NCI-H2107 (cell line): ENCODE measurements at places on chromosomes 2 and 18.

DNA sequence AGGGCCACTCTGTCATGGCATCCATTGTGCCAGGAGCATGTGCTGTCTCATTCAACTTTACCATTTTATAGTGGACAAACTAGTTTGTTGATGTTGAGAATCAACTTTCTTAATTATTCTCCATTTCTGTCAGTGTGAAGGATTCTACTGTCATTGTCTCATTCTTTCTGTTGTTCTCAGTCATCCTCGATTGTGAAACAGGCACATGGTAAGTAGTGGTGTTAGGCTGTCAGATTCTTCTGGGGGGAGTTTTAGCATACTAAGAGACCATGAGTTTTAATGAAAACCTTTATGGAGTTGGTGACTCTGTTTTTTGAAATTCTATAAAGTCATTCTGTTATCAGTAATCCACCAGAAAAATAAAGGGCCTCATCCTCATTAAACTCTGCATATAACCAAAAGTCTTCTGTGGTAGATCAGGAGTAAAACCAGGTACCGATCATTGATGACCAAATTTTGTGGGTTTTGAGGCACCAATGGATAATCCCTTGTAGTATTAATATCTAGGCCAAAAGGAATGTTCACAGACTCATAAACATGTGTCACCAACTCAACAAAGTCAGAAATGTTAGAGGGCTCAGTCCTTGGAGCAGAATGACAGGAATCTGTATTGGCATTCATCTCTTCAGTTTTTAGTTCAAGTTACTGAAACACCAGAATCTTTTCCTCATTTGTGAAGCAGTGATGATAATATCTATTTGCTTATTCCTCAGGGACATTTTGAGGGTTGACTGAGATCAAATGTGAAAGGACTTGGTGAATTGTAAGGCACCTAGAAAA lies 73.2 kb downstream of the CERS6 start:
- no peak for DNase-seq

DNA sequence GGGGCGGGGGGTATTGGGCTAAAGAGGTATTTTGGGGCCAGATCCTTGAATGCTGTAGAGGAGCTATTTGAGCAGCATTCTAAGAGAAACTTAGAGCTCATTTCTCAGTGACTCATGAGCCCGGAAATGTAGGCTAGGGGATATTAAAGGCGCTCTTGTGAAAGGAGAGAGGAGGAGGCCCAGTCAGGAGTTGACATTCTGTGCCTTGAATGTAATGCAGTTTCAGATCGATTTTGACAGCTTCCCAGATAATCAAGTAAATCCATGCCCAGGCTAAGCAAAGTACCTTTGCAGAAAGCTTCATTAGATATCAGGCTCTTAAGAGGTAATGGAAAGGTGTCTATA lies 1.5 kb downstream of the CAB39 start:
- DNase-seq: no peak

DNA sequence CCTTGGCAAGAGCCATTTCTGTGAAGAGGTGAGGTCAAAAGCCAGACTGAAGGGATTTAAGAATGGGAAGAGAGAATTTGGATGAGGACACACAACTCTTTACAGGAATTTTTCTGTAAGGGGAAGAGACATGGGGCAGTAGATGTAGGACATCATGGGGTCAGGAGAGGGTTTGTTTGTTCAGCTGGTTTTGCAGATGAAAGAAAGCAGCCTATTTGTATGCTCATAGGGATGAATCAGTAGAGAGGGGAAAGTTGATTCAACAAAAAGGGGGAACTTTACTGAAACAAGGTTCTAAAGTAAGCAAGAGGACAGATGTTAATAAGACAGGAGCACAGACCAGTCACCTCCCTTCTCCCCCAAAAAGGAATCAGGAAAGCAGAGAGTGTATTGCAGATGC lies 11.2 kb downstream of the SCG2 start:
- no peak for DNase-seq

- no peak for DNase-seq
Measured at GRCh38 chr2:38446418-38446817, 69.3 kb upstream of the ATL2 start.
